HCEC 1CT (cell line): ENCODE measurements at places on chromosomes 2 and 18.

DNA sequence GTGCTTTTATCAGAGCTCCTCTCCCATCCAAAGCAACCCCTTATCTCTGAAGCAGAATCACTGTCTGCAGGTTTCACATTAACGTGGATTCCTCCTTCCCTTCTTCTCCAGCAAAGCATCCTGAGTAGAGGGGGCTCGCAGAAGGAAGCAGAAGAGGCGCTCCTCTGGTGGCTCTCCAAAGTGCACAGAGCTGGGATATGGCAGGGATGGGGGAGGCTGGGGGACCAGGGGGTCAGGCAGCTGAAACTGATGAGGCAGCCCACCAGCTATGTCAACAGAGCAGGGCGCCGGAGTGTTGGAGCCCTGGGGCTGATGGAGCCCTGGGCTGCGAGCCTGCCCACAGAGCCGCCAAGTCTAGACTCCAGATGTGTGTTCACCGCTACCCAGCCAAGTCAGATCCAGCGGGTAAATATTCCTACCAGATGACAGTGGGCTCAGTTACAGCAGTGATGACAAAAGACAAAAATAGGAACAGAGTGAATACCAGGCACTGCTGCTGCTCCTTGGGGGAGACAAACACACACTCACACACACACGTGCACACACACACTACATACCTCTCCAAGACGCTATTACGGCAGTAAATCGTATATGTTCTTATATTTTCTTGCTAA lies 678.3 kb upstream of the ID2 start:
- no peak for DNase-seq

GRCh38 chr18:9474108-9474982 lies 968 bp upstream of the RALBP1 start:
- DNase-seq = peak; percentile 79

DNA sequence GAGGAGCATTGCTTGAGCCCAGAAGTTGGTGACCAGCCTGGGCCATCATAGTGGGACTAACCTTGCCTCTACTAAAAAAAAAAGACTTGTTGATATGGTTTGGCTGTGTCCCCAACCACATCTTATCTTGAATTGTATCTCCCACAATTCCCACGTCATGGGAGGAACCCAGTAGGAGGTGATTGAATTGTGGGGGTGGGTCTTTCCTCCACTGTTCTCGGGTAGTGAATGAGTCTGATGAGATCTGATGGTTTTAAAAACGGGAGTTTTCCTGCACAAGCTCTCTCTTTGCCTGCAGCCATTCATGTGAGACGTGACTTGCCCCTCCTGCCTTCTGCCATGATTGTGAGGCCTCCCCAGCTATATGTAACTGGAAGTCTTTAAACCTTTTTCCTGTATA lies 47.0 kb downstream of the PROC start:
- DNase-seq = no peak

- DNase-seq = no peak
These were observed 69.7 kb downstream of the DCC start for GRCh38 chr18:52409727-52410126.

GRCh38 chr2:216606551-216607276 lies 26.5 kb upstream of the IGFBP2 start:
- DNase-seq = no peak

- peak; percentile 99 for DNase-seq
These were observed 573.3 kb downstream of the LRP1B start for GRCh38 chr2:141557329-141558095.

GRCh38 chr18:25164211-25164847 lies 187.6 kb downstream of the ZNF521 start:
- no peak for DNase-seq

- DNase-seq = no peak
These were observed 47.2 kb downstream of the AGAP1 start for GRCh38 chr2:235541016-235541415.

GRCh38 chr18:10386956-10387355 lies 67.5 kb upstream of the APCDD1 start:
- no peak for DNase-seq

GRCh38 chr2:126244937-126245336 lies 411.0 kb upstream of the GYPC start:
- DNase-seq = no peak

GRCh38 chr2:174117951-174118930 lies 130.1 kb downstream of the OLA1 start:
- peak; percentile 94 for DNase-seq

DNA sequence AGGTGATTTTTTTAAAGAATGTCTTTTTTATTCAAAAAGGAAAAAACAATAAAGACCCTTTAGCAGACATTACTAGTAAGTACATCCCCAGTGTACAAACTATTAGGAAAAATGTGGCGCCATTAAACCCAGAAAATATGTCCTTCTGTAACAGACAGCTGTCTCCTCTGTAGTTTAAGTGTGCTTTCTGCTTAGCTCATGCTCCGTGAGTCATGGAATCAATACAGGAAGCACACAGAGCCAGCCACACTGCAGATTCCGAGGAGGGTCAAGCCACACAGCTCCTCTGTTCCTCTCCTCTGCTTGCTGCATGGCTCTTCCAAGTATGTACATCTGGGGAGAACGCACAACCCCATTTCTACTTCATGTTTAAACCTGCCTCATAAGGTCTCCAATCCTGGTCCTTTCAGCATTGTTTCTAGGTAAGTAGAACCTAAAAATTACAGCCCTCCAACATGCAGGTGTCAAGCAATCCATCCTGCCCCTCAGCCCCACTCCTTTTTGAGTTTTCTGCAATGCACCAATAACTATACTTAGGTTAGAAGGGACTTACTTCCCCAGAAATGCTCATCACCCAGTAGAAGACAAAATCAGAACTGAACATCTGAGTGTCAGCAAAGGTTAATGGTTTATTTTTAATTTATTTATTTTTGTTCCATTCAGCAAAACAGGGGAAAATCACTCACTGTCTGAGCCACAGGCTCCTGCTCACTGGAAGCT lies 37.5 kb downstream of the ACVR1 start:
- DNase-seq = peak; percentile 89

DNA sequence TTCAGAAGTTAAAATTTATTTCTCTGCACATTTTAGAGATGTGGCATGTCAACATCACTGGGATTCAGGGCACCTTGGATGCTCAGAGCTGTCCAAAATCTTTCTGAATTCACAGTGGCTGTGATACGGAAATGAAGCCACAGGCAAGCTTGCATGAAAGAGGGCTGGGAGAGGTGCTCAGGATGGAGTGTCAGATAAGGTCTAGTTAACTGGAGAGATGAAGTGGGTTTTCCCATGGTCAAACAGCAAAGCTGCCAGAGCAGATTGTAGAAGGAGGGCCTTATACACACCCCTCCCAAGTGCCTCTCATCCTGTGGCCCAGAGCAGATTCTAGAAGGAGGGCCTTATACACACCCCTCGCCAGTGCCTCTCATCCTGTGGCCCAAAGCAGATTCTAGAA lies 286.8 kb upstream of the PXDN start:
- DNase-seq = no peak

- no peak for DNase-seq
These were observed 344.7 kb upstream of the PKDCC start for GRCh38 chr2:41703123-41703522.

DNA sequence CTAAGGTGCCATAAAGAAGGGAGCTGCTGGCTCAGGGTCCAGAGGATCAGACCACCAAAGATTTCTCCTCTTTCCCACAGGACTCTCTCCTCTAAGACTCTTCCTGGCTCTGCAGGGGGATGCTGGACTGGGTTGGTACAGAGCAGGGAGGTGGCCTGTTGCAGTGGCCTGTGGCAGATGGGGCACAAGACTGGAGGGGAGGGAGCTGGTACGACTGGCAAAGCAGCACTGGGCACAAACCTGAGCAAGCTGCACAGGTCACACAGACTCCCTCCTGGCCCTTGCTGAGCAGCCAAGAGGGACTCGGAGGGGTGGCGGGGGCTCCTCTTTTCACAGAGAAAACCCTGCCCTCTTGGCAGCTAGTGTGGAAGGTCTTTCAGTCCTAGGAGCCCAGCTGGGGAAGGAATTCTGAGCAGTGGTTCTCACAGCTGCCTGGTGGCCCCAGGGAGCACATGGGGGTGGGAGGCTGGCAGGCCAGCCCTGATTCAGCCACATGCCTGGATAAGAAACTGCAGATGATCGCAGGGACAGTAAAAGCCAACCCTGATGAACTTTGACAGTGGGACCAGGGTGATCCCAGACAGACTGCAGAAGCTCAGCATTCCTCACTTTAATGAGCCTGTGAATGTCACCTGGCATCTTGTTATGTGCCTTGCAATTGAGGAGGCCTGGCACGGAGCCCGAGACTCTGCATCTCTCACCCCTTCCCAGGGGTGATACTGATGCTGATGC lies 32.5 kb upstream of the ACAA2 start:
- no peak for DNase-seq
